Hypothalamus (tissue), 51 donors: ENCODE measurements at places on chromosomes 3 and 15.

DNA sequence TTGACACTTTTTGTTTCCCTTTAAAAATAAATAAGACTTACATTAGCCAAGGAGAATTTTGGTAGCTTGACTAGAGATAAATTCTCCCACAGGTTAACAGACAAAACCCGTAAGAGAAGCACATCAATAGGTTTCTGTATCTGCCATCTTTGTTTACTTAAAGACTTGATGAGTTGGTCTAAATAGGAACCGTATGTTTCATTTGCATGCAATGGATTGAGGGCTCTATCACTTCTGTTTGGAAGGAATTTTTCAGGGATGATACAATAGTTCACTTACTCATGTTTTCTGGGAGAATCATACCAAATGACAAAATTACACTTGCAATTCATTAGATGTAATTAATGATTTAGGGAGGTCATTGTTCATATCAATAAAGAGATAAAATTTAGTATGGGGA lies 631.5 kb upstream of the NR2F2 start:
- DNase-seq, result no peak

GRCh38 chr3:134134698-134135415 lies 105.1 kb upstream of the SLCO2A1 start:
- DNase-seq, result no peak

DNA sequence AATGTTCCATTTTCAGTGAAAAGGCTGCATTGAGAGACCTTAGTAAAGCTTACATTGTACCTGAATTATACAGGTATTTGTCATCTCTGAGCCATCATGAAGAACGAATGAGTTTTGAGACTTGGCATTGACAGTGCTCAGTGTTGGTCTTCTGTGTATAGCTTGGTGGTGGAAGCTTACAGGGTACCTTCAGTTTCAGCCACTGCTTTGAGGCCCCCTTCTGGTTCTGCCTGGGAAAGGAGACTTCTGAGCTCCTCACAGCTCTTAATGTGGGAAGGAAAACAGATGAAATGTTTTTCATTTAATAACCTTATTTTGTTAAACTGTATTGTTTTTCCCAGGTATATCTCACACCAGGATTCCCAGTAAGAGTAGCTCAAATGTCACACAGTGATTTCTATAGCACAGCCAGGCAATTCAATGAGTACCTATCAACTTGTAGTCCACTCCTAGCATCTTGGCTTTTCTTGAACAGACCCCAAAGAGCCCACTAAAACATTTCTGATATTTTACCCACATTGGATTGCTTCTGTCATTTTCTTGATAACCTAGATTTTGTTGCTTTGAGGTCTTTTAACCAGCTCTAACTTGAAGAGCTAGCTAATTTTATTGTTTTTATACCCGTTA lies 5.6 kb downstream of the SERPINI1 start:
- DNase-seq, result peak; percentile 25

DNA sequence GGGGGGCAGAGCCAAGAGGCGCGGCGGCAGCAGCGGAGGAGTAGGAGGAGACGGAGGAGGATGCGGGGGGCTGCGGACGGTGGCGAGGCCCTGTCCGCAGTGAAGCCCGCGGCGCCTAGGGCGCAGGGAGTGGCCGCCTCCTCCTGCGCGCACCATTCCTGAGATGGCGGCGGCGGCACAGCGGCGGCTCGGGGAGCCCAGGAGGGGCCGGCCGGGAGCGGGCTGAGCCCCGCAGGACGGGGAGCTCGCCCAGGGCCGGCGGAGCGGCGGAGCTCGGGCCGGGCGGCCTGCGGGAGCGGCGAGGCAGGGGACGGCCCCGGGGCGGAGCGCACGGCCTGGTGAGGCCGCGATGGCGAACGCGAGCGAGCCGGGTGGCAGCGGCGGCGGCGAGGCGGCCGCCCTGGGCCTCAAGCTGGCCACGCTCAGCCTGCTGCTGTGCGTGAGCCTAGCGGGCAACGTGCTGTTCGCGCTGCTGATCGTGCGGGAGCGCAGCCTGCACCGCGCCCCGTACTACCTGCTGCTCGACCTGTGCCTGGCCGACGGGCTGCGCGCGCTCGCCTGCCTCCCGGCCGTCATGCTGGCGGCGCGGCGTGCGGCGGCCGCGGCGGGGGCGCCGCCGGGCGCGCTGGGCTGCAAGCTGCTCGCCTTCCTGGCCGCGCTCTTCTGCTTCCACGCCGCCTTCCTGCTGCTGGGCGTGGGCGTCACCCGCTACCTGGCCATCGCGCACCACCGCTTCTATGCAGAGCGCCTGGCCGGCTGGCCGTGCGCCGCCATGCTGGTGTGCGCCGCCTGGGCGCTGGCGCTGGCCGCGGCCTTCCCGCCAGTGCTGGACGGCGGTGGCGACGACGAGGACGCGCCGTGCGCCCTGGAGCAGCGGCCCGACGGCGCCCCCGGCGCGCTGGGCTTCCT lies at the start of gene GPR27:
Gene GPR27 (plus strand): TSS at position 155 of the 909 bp plus-strand sequence. CDS start 195 bp downstream, at position 350.
- DNase-seq, result no peak

DNA sequence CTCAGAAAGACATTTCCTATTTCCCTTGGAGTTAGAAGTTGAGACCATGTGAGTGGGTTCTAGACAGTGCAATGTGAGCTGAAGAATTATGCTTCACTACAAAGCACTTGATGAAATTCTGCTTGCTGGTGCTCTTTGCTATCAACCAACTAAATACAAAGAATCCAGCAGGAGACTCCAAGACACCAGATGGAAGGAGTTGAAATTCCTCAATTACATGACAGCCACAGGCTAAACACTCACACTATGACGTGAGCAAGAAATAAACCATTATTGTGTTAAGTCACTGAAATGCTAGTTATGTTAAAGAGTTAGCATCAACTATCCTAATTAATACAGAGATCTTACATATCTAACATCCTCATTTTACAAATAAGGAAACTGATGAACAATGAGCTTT lies 8.2 kb upstream of the MAP4 start:
- no peak for DNase-seq

GRCh38 chr3:159488602-159489001 lies 500.0 kb upstream of the IL12A start:
- DNase-seq, result no peak

GRCh38 chr15:60259469-60259868 lies 138.3 kb downstream of the ANXA2 start:
- no peak for DNase-seq

DNA sequence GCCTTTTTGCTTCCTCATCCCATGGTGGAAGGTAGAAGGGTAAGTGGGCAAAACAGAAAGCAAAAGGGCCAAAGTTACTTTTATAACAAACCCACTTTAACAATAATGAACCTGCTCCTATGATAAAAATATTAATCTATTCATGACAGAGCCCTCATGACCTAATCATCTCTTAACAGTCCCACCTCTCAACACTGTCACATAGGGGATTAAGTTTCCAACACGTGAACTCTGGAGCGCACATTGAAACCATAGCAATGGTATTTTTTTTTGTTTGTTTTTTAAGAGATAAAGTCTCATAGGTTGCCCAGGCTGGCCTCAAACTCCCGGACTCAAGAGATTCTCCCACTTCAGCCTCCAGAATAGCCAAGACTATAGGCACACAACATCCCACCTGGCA lies 30.7 kb downstream of the KATNBL1 start:
- no peak for DNase-seq

GRCh38 chr3:113234028-113234427 lies 22.7 kb downstream of the BOC start:
- no peak for DNase-seq

DNA sequence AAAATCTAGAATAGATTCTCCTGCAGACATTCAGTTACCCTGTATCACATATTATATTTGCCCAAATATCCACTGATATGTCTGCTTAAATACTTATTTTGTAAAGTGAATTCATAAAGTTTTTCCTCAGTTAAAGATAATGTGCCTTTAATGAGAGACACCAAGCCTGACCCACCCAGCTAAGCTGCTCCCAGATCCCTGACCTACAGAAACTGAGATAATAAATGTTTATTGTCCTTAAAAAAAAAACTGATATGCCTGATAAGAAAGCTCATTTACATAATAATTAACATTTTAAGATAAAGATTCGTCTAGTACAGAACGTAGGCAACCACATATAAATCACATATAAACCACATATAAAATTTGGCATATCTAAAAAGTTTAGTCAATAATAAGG lies 161.7 kb upstream of the RAP2B start:
- no peak for DNase-seq

- DNase-seq, result no peak
Measured at GRCh38 chr15:80201256-80202015, 48.6 kb downstream of the FAH start.

DNA sequence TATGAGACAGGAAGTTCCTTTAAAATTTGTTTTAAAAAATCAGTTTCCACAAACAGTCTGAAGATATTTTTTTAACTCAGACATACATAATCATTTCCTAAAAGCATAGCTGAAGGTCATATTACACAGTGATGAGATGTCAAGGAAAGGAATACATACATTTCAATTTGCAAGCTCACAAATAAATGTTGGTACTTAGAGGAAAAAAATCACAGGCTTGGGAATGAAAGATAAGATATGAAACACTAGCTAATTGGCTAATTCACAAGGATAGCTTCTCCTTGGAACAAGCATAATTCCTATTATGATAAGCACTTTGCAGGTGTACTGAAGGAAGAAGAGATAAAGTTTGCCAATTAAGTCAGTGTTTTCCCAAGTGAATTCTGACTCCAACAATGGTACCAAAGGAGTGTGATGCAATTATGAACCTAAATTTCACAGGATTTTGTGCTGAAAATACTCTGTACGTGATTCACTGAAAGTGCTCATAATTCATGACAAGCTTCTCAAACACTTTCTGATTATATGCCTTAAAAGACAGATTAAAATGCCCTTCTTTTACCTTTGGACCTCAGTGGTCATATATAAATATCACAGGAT lies 112.4 kb downstream of the FRMD5 start:
- DNase-seq, result no peak

DNA sequence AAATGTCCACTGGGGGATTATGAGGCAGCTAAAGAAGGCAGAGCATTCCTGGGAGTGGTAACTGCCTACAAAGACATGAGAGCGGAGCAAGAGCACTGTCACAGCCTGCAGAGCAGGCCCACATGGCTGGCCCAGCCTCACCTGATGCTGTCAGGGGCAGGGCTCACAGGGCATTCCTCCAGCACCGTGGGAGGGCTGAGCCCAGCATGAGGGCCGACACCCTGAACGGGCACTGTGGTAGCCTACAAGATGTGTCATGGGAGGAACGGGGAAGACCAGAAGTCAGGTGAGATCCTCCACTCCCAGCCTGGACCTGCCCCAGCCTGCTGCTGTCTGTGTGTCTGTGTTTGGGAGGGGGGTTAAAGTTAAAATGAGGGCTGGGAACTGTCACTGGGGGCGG lies 30.1 kb downstream of the CCDC12 start:
- no peak for DNase-seq

- DNase-seq, result no peak
Measured at GRCh38 chr3:65230261-65231139, 542.7 kb upstream of the ADAMTS9 start.

DNA sequence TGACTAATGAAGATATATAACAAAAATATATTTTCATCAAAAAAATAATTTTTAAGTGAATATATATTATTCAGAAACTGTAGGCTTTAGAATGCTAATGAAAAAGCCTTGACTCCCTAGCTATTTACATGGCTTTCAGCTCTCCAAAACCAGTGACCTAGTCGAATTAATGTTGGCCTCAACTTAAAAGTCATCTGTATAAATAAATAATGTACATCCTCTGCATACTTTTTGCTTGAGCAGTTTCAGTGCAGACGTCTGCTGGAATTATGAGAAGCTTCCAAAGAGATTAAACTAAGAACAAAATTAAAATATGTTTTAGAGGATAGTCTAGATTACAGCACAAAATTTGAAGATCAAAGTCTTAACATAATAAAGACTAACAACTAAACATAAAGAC lies 520.4 kb upstream of the ALCAM start:
- no peak for DNase-seq

DNA sequence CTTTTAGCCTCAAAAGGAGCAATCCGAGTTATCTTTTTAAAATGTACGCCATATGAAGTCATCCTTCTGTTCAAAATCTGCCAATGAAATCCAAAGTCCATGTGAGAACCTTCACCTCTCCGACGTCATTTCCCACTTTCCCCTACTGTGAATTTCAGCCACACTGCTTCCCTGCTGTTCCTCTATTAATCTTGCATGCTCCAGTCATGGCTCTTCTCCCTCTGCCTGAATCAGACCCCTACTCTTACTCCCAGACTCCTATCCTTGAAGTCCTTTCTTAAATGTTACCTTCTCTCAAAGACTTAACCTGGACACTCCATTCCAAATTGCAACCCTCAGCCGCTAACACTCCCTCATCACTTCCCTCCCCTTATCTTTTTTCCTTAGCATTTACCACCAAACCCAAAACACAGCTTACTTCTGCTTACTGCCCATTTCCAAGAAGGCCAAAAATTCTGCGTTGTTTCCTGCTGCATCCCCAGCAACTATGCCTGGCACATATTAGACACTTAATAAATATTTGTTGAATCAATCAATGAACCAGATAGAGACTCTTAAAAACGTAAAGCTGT lies 1.2 kb downstream of the NKIRAS1 start:
- no peak for DNase-seq

- no peak for DNase-seq
Measured at GRCh38 chr3:55477306-55478303, 9.5 kb downstream of the WNT5A start.

- peak; percentile 61 for DNase-seq
Measured at GRCh38 chr3:38003371-38003816, 12.8 kb downstream of the VILL start.

GRCh38 chr3:111604119-111604518 lies 9.0 kb upstream of the ZBED2 start:
- DNase-seq, result no peak

GRCh38 chr3:149388001-149388440 lies 10.6 kb upstream of the TM4SF1 start:
- DNase-seq, result no peak

DNA sequence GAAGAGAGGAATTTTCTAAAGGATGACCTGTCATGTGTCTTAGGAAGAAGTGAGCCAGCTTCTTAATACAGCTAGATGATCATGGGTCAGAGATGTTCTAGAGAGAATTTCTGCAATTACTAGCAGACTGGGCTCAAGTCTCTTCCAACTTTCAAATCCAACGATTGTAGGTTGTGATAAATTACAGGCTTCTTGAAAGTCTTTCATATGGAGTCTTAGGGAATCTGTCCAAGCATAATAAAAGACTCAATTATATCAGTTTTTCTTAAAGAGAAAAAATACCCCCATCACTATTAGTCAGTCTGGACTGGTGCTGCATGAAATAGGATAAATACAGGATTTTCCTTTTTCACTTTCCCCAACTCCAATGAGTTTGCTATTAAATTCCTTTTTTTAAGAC lies 59.1 kb downstream of the DRD3 start:
- DNase-seq, result no peak

DNA sequence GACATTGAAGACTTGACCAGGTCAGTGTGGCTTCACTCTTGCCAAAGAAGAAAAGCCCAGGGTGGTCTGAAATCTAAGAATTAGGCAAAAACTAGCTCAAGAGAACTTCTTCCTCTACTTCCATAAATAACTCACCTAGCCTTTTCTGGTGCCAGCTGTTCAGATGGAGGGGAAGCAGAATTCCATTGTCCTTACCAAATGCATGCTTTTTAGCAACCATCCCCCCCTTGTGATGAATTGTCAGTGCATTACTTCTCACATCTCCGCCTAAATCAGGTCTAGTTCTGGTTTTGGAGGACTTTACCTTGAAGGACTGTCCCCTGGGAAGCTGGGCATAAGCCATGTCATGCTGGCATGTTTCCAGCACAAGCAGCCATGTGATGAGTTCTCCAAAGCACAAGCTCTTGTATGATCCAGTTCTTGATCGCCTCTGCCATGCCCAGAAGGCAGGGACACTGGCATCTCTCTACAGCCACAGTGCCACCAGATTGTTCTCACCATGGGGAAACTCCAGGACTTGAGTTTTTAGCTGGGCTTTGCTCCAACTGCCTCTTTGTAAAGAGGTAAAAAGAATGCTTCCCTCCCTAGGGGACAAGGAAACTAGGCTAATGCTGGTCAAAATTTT lies 96.4 kb upstream of the IL12A start:
- no peak for DNase-seq
